ENCODE measurements at places on chromosomes 11 and 22.

DNA sequence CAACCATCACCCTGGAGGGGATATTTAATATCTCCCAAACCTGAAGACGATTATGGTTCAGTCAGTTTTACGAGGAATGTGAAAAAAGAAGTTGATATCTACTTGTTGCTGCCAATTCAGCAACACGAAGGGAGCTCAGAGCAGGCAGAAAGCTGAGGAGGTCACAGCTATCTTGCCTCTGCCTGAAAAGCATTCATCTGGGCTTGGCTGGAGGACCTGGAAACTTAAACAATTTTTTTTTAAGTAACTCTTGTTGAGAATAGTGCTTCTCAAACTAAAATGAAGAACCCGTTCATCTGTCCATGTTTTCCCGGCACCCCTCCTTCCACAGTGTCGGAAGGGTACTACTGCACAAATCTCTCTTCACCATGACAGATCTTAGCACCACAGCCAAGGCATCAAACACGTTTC, 98.9 kb downstream of the MICAL3 start:
- DNase-seq = no peak

DNA sequence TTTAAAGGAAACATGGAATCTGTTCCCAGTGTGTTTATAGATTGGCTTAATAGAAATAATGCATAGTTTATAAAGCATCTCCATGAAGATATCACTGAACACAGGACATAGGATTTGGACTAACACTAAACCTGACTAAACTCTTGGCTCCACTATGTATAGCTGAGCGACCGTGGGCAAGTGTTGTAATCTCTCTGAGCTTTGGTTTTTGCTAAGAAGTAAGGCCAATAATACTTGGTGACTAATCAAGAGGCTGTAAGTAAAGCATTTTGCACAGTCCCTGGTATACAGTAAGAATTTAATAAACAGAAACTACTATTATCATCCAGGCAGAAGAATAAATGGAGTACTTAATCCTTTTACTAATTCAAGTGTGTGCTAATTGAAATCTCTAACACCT, 125.5 kb upstream of the MTMR2 start:
- DNase-seq = no peak

DNA sequence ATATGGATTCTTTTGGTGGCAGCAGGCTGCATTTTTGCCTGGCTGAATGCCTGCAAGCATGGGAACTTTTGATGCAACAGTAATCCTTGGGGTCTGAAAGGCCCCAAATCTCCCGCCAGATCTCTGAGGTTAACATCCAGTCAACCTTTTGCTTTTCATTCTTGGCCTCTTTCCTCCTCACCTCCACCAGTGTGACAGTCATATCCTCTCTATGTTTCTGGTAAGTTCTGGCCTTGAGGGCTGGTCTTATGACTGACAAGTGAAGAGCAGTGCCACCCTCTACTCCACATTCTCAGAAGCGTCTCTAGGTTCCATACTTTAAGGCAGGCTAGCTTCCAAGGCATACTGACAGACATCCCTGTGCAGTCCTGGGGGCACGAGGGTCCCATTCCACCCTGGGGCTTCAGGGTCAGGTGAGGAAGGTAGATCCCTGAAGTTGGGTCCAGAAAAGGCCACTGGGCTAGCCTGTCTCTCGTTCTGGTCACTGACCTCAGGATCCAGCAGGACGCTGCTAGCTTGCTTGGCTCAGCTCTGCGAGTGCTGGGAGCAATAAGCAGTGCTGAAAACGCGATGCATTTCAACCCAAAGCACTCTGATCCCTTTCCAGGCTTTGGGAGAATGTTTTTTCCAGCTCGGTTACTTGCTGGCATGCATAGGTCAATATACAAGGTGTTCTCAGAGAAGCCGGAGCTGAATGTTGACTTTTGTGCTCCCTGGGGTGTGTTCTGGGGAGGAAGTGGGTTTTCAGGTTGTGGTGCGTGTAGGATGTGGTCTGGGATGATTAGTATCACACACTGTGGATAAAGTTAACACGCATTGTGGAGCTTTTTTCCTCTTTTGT, 75.2 kb downstream of the PTPRJ start:
- no peak for DNase-seq

- DNase-seq = no peak
Observed at GRCh38 chr11:17383461-17383860, 5.0 kb downstream of the KCNJ11 start.

- no peak for DNase-seq
Observed at GRCh38 chr22:27213294-27213693, 555.9 kb downstream of the MIAT start.

GRCh38 chr11:75040167-75040770, 51.5 kb downstream of the NEU3 start:
- DNase-seq = no peak

DNA sequence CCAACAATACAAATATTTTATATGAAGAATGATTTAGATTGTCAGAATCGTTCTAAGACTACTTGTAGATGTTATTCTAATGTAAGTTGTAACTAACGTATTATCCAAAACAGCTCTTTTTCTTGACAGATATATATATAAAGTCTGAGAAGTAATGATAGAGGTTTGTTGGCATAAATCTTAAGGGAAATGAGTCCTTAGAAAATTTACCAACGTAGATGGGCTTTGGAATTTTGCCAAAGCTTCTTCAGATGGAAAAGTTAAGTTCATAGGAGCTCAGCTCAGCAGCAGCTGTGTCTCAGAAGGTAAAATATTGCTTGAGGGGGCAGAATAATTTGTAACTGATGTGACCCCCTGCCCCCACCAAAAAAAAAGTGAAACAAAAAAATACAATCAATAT, 66.7 kb downstream of the BID start:
- DNase-seq = no peak

DNA sequence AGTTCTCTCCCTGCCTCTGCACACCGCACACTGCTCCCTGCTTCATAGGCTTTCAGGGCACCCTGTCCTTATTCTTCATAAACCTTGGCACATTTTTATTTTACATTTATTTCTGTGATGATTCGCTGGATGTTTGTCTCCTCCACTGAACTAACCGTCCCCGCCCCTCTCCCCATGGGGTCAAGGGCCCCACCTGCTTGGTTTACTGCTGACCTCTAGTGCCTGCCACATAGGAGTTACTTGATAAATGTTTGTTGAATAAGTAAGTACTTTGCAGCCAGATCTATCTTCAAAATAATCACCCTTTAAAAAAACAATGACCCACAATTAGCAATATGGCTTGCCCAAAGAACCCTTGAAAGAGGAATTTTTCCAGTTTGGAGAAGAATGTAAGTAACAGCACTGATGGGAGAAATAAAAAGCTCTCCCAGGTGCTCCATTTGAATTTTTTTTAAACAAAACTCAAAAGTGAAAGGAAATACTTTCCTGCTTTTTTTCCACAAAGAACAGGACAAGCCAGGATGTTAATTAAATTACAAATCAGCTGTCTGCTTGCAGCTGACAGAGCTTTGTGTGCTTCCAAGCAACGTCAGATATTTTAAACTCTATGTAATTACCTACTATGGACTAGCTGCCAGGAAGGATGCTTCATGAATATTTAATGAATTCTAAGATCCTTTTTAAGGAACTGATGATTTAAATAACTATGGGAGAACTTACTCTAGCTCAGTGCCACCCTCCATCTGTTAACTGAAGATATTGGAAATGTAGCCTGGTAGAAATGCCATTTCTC, 1083.6 kb downstream of the DLG2 start:
- DNase-seq = no peak

DNA sequence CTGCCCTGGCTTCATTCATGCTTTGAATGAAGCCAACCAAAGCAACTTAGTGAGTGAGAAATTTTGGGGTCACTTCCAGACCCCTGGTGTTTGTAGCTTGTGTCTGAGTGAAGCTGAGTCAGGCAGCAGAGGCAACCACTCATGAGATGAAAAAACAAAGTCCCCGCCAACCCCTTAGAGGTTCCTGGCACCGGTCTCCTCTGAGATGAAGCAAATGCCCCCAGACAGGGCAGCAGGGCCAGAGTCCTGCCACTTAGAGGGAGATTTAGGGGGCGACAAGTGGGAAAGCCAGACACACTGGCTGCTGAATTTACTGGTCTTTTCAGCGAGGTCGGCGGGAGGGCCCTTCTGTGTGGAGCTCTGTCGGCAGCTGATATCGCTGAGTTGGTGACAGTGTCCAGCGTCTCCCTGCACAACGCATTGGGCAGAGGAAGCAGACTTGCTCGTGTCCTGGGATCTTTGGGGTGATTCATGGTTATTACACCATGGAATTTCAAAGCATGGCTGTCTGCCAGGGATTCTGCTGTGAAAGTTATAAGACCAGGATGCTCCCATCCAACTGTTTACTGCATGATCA, 482.6 kb downstream of the MIAT start:
- no peak for DNase-seq

DNA sequence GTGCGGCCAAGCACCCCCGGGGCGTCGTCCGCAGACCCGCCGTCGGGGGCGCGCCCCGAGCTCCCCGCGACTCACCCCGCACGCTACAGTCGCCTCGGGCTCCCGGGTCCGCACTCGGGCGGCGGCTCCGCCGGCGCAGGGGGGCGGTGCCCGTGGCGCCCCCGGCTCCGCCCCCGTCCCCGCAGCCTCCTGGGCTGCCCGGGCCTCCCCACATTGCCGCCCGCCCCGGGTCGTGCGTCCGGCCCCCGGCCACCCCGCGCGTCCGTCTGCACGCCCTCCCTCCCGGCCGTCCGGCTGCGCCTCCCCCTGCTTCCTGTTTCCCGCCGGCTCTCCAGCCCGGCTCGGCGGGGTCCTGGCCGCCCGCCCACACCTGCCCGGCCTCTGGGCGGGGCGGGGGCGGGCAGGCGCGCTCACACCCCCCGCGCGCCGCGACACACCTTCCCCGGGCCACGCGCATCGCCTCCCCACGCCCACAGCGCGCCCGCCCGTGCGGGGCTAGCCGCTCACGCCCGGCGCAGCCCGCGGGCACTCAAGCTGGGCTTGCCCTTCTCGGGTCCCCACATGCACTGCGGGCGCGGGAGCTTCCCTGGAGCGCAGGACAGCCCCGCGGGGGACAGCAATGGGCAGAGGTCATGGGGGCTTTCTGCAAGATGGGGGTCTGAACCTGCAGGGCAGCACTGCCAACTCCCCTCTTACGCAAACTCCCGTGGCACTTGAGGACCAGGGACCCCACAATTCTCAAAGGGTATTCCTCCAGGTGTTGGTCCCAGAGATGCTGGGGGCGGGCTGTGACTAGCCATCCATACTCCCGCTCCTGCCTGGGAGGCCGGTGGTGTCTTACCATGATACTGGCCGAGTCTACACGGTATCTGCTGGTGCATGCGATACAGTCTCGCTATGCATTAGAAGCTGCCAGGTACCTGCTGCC, at the start of gene CARD10:
CARD10 (minus strand) TSS at position 148 of the 928 bp plus-strand sequence. CDS start 215 bp downstream, outside the sequence.
- peak; percentile 68 for DNase-seq

DNA sequence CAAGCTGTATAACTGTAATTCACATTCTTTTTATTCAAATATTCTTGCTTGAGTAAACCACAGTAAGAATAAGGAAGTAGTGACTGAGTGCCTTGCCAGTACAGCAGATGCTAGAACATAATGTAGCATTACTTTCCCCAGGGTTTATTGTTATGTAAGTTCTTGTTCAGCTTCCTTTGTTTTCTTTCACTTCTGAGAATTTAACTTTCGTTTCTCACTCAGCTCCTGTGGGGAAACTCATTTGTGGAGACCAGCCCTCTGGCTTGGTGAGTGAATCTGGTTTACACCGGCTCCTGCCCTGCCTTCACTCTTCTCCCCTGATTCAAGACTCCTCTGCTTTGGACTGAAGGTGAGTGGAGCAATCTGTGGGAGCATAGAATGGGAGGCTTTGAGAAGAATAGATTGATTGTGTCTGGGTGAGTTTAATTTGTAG, at the start of gene TRIM22:
TRIM22 (plus strand) TSS at position 240 of the 433 bp plus-strand sequence. CDS start 6,443 bp downstream, outside the sequence.
- DNase-seq = peak; percentile 39

DNA sequence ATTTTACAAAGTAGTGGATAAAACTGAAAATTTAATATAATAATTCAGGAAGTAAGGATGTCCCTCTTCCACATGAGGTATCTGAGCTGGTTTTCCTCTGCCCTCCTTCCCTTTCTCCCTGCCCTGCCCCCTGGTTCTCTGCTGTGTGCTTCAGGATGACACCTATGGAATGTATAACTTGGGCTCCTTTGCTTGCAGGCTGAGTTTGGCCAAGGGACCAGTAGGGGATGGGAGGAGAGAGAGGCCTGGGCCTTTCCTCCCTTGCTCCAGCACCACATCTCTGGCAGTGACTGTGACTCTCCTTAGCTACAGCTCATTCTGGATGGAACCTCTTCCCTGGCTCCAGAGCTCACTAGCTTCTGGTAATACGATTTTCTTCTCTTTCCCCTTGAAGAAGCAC, 10.1 kb downstream of the IRAG1 start:
- no peak for DNase-seq

- DNase-seq = no peak
Observed at GRCh38 chr11:22130462-22131053, 62.3 kb upstream of the ANO5 start.

GRCh38 chr11:47995360-47995769, 15.0 kb downstream of the PTPRJ start:
- no peak for DNase-seq

GRCh38 chr22:32904044-32904443, 102.5 kb downstream of the TIMP3 start:
- DNase-seq = peak; percentile 50
